Sigmoid colon (tissue), 7 donors: ENCODE measurements at places on chromosomes 6 and 20.

DNA sequence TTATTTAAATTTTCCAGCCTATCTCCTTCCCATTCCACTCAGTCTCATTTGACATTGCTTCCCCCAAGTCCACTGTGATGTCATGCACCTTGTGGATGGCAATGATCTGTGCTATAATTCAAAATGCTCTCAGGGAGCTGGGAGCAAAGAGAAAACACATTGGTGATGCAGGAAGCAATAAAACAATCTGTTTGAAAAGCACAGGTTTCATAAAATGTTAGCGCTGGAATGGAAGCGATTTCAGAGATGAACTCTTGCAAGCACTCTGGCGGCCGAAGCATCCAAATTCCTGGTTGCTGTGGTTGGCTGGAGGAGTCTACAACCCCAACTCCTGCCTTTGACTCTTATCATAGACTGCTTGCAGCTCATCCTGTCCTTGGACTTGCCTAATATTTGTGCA, 167.0 kb downstream of the GMPR start:
- no peak for DNase-seq

DNA sequence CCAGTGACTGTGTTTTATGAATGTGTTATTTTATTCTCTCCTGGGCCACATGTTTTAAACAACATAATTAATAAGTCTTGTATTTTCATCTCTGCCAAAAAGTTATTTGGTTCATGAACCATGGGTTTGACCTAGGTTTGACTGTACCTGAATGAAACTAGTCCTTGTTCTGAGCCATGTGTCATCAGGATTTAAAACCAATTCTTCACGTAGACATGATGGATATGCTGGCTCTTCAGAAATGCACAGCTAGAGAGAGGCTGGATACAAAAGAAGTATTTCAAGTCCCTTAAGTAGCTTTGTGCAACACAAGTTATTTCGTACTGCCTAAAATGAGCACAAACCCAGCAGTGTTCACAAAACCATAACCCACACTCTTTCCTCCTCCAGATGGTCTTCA, 116.1 kb downstream of the IBTK start:
- DNase-seq = no peak

DNA sequence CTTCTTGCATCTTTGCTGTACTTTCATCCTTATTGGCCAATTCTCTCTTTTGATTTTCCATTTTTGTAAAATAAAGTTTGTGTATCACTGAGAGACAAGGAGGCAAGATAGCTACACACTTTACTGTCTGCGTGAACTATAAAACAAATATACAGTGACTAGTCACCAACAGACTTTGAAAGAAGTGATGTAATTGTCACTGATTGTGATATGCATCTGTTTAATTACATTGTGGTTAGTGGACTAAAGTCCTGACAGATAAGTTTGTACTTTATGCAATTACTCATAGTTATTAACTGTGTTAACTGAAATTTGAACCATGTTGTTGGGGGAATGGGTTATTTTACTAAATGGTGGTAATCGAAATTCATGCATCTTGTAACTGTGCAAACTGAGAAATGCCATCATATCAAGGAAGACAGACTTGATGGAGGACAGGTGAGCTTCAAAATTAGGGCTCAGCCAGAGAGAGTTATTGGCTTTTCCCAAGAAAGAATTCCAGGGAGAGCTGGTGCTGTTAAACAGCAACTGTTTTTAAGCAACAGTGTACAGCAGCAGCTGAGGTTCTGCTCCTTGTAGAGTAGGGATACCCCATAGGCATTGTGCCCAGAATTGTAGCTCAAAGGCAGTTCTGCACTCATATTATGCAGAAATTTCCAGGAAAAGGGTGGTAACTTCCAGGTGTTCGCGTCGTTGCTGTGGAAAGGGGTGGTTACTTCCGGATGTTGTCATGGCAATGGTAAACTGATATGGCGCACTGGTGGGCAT, 62.9 kb downstream of the EFHC1 start:
- DNase-seq = no peak

GRCh38 chr20:38883981-38884733, 42.1 kb upstream of the FAM83D start:
- DNase-seq = no peak

- no peak for DNase-seq
These were observed 185.2 kb downstream of the FARS2 start for GRCh38 chr6:5446362-5447075.

DNA sequence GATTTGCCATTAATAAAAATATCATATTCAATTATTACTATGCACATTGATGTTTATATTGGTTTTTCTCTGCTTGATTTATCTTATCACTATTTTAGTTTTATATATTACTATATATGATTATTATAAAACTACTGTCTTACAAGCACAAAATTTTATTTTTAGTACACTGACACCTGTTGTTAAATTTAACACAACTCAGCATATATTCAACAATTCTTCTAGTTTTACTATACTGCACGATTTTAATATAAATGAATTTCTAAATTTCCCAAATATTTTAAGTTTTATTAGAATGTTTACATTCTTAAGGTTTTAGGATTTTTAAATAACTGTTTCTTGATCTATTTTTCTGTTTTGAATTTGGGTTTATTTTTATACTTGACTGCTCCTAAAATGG, 889.8 kb upstream of the GJE1 start:
- no peak for DNase-seq

GRCh38 chr20:4729265-4729664, 7.6 kb downstream of the PRND start:
- DNase-seq = no peak

- DNase-seq = no peak
These were observed 17.9 kb downstream of the MDGA1 start for GRCh38 chr6:37679539-37680476.

DNA sequence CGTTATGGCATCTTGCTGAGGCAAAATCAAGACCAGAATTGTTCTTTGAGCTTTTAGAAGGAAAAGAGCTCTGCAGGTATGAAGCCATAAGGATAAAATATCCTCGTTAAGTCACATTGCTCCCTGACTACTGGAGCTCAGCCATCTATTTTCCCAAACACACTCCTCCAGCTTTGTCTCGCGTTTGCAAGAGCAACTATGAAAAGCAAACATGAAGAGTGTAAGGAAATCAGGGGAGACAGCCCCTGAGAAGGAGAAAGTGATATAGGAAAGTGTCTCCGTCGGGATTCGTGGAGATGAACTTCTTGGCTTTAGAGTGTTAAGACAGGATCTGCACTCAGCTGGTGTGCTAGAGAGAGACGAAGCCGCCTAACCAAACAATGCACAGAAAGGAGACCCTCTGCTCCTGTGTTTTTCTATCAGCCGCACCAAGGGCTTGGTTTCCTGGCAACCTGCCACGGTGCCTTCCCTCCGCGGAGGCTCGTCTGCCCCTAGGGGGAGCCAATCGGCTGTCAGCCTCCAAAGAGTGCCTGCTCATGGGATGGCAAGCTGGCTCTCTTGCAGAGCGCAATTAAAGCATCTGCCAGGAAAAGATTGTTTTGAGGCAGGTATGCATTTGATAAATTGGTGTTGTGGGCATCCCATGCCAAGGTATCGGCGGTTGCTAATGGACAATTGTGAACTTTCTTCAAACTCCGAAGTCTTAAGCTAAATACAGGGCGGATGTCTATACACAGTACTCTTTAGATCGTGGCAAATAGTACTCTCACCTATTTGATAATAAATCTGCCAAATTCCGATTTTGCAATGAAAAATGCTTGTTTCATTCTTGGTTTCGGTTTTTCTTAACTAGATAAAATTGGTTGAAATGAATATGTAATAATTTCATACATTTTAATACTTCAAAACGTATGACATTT, 603.2 kb downstream of the RNF144B start:
- peak; percentile 77 for DNase-seq

DNA sequence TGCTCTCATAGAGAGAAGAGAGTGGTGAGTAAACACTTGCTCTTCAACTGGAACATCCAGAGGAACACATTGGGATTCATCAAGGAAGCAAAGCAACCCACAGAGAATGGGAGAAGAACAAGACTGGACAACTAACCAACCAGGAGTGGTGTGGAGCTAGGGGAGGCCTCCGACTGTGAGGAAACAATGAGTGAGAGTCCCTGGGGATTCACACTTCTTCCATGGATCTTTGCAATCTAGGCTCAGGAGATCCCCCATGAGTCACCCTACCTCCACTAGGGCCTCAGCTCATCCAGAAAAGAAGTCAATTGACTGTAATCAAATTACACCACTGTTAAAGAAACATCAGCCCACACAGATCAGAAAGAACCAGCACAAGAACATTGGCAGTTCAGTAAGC, 42.3 kb upstream of the CLVS2 start:
- DNase-seq = no peak

- no peak for DNase-seq
These were observed 59.4 kb upstream of the SCP2D1 start for GRCh38 chr20:18754030-18754652.

DNA sequence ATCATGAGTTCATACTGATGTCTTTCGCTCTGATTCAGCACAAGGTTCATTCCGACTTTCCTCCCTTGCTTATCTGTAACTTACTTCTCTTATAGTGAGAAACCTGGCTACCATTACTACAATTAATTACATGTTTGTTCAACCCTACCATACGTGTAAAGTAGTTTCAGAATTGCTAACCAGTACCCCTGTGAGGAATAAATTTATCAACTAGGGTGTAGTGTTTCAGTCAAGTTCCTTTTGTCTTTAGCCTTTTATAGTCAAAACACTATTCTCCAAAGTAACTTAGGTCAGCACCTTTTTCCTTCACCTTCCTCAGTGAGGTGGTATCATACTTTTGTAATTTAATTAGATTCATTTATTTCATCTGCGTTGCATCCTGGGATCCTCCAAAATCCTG, 64.9 kb downstream of the MAP3K4 start:
- DNase-seq = no peak

DNA sequence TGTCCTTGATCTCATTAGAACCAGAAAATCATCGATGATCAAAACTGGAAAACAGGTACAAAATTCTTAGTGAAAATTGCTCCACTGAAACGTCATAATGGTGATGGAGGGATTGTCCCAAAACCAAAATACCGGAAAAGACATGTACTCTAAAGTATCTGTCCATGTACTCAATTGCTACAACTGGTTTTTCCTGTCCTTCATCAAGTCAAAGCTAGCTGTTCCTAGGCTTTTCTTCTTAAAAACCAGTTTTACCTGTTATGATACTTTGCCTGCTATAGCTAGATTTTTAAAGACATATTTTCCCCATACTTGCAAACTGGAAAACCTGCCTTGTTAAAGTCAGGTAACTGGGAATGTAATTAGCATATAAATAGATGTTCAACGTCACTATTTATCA, 50.5 kb upstream of the LRRC1 start:
- DNase-seq = no peak

- DNase-seq = no peak
These were observed 38.5 kb upstream of the TFB1M start for GRCh38 chr6:155352811-155353210.

- peak; percentile 61 for DNase-seq
These were observed 204.5 kb downstream of the ERMARD start for GRCh38 chr6:169955731-169956437.

DNA sequence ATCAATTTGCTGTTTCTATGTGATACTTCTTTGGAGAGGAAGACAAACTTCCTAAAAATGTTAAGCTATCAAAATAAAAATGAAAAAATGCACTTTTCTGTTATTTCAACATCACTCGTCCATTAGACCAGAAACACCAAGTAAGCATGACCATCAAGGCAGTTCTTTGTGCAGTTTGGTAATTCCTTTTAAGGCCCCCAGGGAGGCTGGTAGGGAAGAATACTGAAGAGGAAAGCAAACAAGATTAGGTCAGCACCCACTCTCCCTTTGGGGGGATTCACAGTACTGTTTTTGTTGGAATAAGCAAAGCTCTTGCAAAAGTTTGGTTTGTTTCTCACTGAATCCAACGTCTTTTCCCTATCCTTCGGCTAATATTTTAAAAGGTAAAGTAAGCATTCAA, 206.8 kb upstream of the SLC35B3 start:
- DNase-seq = no peak

GRCh38 chr20:48656137-48656536, 171.7 kb downstream of the PREX1 start:
- DNase-seq = no peak

DNA sequence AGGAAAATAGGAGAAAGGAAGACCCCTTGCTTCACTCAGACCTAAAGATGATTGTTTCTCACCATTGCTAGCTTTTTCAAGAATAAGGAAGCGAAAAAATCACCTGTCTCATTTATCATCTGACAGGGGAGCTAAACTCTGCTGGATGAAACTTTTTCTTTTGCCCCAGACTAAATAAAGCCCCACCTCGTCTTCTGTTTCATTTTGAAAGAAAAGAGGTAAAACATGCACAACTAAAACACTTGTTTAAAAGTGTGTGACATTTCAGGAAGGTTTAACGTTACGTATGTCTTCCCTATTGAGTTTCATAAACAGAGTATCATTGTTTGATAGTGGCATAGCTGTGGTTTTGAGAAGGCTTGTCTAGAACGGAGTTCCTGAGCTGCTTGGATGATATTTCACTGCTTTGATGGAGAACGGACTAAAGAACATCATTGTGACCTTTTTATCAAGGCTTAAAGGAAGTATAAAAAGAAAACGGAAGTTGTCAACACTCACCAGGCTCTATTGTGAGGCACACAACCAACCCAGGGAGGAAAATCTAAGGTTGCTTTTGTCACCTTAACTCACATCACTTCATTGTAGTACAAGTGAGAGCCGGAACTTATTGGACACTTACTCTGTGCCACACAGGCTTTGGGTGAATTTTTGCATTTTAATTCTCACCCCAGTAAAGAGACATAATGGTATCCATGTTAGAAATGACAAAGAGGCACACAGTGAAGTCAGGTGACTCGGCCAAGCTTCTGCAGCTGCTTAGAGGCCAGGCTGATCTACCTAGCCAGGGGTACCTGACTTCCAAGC, 29.5 kb downstream of the TSHZ2 start:
- no peak for DNase-seq

- DNase-seq = no peak
These were observed 46.2 kb downstream of the ISM1 start for GRCh38 chr20:13267231-13267630.

GRCh38 chr6:145112711-145113148, 622.6 kb downstream of the EPM2A start:
- no peak for DNase-seq

GRCh38 chr6:9455864-9456658, 958.8 kb downstream of the TFAP2A start:
- DNase-seq = no peak

DNA sequence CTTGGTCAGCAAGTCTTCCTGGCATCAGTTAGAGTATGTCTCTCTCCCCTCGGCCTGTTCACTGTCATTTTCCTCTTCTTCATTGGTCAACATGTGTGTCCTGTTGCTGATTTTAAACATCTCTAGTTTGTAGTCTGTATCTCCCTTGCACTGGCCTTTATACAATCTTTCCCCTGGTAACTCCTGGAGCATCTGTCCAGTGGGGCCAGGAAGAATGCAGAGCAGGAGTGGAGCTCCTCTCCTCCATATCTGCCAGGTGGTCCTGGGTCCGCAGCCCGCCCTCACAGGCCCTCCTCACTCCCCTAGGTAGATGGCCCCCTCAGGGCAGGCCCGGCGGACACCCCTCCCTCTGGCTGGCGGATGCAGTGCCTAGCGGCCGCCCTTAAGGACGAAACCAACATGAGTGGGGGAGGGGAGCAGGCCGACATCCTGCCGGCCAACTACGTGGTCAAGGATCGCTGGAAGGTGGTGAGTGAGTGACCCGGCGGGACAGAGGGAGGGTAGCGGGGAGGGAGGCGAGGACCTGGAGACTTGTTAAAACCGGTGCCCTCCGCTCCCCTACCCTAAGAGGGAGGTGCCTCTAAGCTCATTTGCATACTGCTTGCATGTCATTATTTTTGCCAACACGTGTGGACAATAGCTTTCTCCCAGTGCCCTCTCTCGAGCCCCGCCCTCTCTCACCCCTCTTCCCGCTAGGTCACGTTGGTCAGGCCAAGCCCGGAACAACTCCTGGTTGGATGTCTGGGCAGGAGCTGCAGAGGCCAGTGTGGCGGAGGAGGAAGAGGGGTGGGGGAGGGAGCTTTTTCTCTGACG, 3.2 kb downstream of the TTBK1 start:
- DNase-seq = peak; percentile 74
